Femur (tissue), 1 donor: ENCODE measurements at places on chromosomes 11 and 22.
A peak's percentile ranks its signal among the peaks of the same experiment; 100 is the strongest.

GRCh38 chr22:29782061-29782845 is 15.1 kb downstream of the UQCR10 start:
- DNase-seq: no peak

DNA sequence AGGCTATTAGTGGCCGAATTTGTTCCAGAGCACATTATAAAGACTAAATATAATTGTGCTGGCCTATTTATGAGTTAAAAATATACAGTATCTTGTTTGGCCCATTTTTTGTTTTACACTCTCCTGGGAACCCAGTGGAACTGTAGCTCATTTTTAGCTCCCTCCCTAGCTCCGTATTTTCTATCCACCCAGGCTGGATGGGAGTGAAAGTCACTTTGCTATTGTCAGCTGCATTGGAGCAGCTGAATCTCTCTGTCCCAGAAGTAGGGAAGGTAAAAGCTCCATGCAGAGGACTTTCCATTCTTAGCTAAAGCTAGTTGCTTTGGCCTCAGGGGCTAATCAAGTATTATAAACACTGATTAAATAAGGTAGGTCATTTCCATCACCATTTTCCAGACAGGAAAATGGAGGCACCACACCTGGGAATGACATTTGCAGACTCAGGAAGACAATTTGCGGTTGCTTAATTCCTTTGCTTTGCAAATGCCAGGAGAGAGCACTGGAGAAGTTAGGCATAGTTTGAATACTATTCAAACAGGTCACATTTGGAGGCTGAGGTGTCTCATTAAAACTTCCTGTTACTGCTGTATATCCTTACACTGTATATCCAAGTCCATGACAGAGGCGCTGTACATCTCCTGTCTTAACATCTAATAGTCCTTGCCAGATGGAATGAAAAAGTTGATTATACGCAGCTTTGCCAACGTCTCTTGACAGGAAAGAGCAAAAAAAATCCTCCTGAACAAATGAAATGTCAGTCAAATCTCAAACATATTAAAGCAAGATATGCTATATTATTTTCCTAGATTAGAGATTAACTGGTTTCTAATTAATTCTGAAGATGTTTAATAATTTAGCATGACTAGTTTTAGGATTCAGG is 338.1 kb upstream of the KIRREL3 start:
- no peak for DNase-seq

DNA sequence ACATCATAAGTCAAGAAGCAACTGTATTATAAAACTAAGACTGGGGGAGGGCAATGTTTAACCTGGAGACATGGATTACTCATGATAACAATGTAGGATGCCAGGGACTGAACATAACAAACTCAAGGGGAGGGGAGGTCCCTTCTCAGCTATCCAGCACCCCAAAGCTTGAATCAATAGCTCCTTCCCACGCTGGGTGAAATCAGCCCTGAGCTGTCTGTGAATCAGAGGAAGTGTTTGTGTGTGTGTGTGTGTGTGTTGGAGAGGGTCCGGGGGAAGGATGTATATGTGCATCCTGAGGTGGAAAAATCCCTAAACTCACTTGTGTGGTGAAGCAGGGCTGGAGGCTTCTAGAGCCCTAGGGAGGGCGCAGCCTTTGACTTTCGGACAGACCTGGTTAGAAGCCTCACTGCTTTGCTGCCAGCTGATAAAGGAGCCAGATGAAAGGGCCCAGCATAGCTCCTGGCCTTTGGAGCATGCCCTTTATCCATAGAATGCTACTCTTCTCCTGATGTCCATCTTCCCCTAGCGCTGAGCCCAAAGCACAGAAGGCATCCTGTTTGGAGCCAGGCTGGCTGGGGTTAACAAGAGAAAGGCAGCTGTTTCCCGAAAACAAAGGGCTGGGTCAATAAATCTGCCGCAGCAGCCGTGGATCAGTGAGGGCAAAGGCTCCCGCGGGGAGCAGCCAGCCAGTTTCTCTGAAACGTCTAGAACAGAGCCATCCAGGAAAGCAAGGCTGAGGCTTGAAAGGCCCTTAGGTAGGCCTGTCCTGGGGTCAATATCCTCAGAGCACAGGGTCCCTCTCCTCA is 35.8 kb downstream of the TNKS1BP1 start:
- DNase-seq: no peak

- no peak for DNase-seq
These were observed 23.2 kb downstream of the SYT13 start for GRCh38 chr11:45262900-45263299.

DNA sequence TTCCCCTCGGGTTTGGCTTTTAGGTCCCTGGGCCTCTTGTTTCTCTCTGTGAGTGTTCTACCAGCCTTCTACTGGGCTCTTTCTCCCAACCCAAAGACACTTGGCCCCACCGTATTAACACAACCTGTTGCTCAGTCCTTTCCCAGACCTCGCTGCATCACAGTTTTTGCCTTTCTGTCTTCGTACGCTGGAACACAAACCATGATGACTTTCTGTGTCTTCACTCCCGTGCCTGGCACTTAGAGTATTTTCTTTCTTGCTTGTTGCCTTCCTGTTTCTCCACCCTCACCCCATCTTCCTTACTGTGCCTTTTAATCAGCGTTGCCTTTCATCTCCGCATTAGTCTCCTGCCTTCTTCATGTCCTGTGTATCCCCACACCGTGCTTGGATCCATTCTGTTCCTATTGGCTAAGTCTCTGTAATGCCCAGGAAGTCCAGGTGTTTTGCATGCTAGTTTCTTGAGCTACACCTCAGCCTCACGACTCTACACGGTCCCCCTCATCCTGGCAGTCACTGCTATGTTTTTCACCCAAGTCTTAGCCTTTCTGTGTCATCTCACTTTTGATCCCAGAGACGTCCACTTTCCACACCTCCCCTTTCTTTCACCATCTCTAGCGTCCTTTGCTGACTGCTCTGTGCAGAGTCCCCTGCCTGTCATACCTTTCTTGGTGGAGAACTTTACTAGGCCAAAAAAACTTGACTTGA is 1.6 kb downstream of the MARK2 start:
- no peak for DNase-seq

DNA sequence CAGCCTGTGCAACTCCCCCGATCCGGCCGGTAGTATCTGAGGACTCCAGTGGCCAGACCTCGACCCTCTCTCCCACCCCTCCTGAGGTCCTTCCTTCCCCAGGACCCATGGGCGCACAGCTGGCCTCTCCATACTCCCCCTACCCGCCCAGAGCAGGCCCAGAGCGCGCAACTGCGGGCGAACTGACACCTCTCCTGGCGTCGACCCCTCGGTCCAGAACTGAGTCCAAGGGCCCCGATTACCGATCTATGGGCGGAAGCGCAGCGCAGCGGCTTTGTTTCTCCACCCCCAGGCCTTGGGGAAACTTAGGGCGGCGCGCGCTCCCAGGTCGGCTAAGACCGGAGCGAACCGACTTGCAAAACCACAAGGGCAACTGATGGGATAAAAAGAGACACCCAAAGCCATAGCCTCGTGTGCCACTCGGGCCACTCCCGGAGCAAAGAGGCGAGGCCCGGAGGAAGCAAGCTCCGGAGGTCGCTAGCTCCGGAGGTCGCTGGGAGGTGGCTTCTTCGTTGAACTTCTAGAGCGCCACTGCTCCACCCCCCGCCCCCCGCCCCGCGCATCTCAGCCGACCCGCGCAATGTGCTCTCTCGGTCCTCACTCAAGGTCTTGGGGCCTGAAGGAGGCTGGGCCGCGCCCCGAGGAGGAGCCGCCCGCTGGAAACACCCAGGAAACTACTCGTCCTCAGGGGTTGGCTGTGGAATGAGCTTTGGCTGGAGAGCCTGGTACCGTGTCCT is 9.8 kb upstream of the ALX4 start:
- no peak for DNase-seq

DNA sequence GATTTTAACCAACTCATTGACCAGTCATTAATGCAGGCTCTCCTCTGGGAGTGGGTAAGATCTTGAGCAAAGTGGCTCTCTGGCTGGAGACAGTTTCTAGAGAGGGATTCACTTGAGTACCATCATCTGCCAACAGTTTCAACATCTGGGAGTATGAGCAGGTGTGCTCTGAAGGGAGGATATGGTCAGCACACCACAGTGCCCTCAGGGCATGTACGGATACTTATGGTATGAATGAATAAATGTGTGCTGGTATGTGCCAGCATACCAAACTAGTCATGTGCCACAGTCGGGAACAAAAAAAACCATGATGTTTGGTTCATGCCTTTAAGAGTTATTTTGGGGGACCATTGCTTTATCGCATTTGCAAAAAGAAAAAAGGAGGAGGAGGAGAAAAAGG is 1197.5 kb upstream of the TENM4 start:
- no peak for DNase-seq

GRCh38 chr11:33266393-33267215 is 9.4 kb downstream of the HIPK3 start:
- DNase-seq: no peak

DNA sequence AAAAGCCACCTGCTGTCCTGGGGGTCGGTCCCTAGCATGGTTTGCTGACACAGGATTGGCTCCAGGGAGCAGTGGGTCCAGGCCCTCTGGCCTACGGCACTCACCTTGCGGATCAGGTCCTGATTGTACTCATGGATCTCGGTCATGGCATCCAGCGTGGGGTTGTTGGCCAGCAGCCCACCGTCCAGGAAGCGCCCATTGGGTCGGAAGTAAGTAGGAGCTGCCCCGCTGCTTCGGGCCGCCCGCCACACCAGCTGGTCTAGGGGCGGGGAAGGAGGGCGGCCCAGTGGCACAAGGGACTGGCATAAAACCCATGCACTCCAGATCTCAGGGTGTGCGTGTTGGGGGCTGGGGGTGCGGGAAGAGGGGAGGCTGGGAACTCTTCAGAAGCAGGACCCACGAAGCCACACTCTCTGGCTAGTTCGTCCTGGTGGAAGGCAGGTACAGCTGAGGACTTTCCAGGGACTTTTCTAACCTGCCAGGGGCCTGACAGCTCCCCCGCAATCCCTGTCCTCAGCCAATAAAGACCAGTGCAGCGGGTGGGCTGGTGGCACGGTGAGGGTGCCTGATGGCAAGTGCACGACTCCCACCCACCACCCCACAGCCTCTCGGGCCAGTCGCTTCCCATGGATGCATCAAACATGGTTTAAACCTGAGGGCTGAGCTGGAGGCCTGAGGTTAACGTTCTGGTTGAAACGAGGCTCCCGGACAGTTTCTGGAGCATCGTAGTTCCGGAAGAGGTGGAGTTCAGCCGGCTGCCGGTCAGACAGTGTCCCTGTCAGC is 5.1 kb upstream of the BAIAP2L2 start:
- DNase-seq: peak; percentile 15

- DNase-seq: no peak
These were observed 235.9 kb upstream of the DDI1 start for GRCh38 chr11:103800406-103801114.

DNA sequence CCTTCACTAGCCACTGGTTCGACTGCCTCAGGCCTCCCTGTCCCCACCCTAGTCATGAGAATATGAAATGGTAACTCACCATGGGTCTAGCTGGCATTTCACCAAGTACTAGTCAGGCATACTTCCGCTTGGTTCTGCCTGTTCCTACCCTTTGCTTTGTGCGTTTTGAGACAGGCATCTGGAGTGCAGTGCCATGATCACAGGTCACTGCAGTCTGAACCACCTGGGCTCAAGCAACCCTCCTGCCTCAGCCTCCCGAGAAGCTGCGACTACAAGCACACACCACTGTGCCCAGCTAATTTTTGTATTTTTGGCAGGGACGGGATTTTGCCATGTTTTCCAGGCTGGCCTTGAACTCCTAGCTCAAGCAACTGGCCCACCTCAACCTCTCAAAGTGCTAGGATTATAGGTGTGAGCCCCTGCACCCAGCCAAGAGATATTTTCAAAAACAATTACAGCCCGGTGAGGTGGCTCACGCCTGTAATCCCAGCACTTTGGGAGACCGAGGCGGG is 14.1 kb downstream of the HRAS start:
- DNase-seq: no peak

- DNase-seq: no peak
These were observed 2.6 kb upstream of the PATL1 start for GRCh38 chr11:59671471-59671870.

- no peak for DNase-seq
These were observed 37.5 kb downstream of the SYN3 start for GRCh38 chr22:33020721-33021120.
